Activated CD4-positive, alpha-beta T cell treated with anti-CD3 and anti-CD28 coated beads, Interleukin-2, amount 10 ng/mL, durations not matched to agents 7 days and 5 days (primary cell): ENCODE measurements at places on chromosomes 5 and 9. TPM values are rescaled to one million over a fixed set of nuclear protein-coding genes. Genes with fewer than 3 reads are reported as not detected.

DNA sequence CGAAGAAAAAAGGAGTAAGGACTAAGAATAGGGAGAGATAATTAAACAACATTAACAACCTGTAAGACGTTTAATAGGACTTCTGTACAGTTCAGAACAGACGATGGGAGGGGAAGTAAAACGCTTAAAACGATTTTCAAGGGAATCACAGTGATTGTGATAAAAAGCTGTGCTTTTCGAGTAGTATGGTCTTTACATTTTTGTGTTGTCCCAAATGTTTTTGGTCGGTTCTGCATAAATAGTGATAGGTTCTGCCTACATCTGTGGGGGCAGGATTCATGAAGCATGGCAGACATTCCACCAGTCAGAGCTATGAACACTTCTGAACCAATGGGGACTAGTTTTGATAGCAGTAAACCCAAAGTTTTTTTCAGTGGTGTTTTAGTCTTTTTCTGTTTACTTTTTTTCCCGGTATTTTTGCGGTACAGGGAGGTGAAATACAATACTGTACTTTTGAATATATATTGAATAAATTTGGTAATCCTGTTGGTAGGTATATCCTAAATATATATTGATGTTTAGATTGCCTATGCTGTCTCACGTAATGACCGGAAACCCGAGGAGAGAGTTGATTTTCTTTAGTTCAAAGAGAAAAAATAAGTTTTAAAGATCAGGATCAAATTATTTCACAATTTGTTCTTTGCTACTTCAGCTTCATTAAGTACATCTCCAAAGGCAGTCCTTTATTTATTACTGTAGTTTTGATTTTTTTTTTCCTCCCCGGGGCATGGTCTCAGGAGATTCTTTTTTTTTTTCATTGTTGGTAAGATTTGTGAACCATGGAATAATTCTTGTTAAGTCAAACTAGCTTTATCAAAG, 1.3 kb downstream of the ERBIN start:
- H3K27me3 ChIP-seq = peaks cover 12% of the 10 kb centered on the region
- peaks cover 43% of the 10 kb centered on the region for H3K4me1 ChIP-seq
- peak; percentile 51 for DNase-seq
- H3K36me3 ChIP-seq = peaks cover 29% of the 10 kb centered on the region

NUP155 gene
- total RNA-seq = 47.5 TPM

HNRNPAB gene
- 185 TPM for total RNA-seq

GRCh38 chr9:133649194-133649593, 13.0 kb downstream of the DBH start:
- H3K36me3 ChIP-seq = no peaks in the 10 kb centered on the region
- H3K27ac ChIP-seq = no peak overlapping the region
- no peak overlapping the region for H3K4me3 ChIP-seq
- no peaks in the 10 kb centered on the region for H3K4me1 ChIP-seq
- no peaks in the 10 kb centered on the region for H3K27me3 ChIP-seq

DPYSL3 gene
- not detected for total RNA-seq

- H3K27me3 ChIP-seq = no peaks in the 10 kb centered on the region
- peaks cover 22% of the 10 kb centered on the region for H3K36me3 ChIP-seq
- H3K27ac ChIP-seq = peak overlapping the region; percentile 98
- H3K4me3 ChIP-seq = peak overlapping the region; percentile 88
- peaks cover 36% of the 10 kb centered on the region for H3K4me1 ChIP-seq
Observed at GRCh38 chr9:76394960-76395252, 680 bp upstream of the RFK start.

BTNL3 gene
- not detected for total RNA-seq

- no peak overlapping the region for H3K4me3 ChIP-seq
- no peak for DNase-seq
- H3K4me1 ChIP-seq = peaks cover 3% of the 10 kb centered on the region
- H3K27me3 ChIP-seq = no peaks in the 10 kb centered on the region
Observed at GRCh38 chr9:3367185-3367584, 158.6 kb downstream of the RFX3 start.

FAM170A gene
- not detected for total RNA-seq

AK8 gene
- not detected for total RNA-seq

DNA sequence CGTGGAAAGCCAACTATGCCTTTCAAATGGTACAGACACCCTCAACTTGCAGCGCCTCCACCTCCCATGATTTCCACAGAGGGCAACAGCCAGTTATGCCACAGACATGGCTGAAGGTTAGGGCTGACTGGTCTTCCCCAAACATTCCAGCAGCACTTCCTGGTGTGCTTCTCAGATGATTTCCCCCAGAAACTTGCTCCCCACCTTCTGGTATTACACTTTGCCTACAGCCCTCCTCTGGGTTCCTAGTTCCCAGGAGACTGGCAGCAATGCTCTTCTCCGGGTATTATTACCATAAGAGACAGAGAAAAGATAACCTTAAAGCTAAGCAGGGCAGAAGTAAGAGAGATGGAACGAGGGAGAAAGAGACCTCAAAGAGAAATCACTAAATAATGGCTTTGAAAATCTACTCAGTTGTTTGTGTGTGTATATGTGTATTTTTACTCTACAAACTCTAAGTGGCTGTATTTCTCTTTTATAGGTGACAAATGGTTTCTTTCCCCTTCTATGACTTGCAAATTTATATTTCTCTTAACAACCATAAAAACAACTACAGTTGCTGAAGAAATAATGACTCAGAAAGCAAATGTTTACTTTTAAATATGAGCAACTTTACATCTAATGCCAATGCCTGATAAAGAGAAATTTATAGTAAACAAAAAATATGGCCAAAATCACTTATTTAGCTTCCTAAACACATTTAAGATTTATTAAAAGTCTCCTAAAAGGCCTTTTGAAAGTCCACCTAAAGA, 133.8 kb downstream of the PDE4D start:
- DNase-seq = no peak
- H3K27me3 ChIP-seq = no peaks in the 10 kb centered on the region
- H3K4me3 ChIP-seq = no peak overlapping the region
- H3K27ac ChIP-seq = no peak overlapping the region
- H3K4me1 ChIP-seq = no peaks in the 10 kb centered on the region

RASGEF1C gene
- total RNA-seq = not detected

GRCh38 chr5:125151150-125151900, 404.9 kb upstream of the ZNF608 start:
- H3K27ac ChIP-seq = no peak overlapping the region
- H3K4me3 ChIP-seq = no peak overlapping the region
- no peaks in the 10 kb centered on the region for H3K36me3 ChIP-seq
- no peaks in the 10 kb centered on the region for H3K27me3 ChIP-seq
- DNase-seq = no peak

DNA sequence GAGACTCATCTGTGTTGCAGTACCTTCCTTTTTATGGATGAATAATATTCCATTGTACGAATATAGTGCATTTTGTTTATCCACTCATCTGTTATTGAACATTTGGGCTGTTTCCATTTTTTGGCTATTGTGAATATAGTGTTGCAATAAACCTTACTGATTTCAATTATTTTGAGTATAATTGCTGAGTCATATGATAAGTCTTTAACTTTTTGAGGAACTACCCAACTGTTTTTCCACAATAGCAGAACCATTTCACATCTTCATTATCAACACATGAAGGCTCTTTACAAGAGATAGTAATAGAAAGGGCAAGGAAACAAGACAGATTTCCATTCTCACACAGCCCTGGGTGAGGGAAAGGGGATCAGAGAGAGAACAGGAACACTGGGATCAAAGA, 329.2 kb downstream of the RAB3C start:
- H3K4me1 ChIP-seq = peaks cover 2% of the 10 kb centered on the region
- H3K36me3 ChIP-seq = no peaks in the 10 kb centered on the region
- H3K4me3 ChIP-seq = no peak overlapping the region
- no peak for DNase-seq

MLANA gene
- total RNA-seq = not detected

CCDC171 gene
- total RNA-seq = 1.3 TPM

DNA sequence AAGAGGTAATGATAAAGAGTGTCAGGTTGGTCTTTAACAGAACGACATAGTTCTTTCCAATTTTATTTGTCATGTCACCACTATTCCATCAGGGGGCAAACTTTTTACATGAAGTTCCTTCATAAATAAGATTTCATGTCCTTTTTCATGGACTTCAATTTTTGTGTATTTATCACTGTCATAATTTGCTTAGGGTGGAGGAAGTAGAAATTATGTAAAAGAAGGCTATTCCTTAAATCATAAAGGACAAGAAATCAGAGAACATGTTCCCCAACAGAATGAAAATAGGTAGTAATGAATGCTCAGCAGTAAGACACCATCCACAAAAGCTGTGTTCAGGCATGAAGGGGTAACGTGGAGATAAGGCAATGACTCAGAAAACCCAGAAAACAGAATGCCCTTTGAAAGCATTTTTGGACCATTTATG, 72.7 kb downstream of the ZFAND5 start:
- H3K4me3 ChIP-seq = no peak overlapping the region
- H3K27me3 ChIP-seq = peaks cover 9% of the 10 kb centered on the region

- no peak for DNase-seq
- H3K4me3 ChIP-seq = no peak overlapping the region
- no peak overlapping the region for H3K27ac ChIP-seq
- no peaks in the 10 kb centered on the region for H3K27me3 ChIP-seq
- peaks cover 50% of the 10 kb centered on the region for H3K36me3 ChIP-seq
Observed at GRCh38 chr5:132601071-132601728, 44.4 kb downstream of the RAD50 start.

FOXI1 gene
- total RNA-seq = not detected

GRCh38 chr9:1292384-1292783, 242.2 kb downstream of the DMRT2 start:
- H3K36me3 ChIP-seq = no peaks in the 10 kb centered on the region
- no peaks in the 10 kb centered on the region for H3K4me1 ChIP-seq
- H3K4me3 ChIP-seq = no peak overlapping the region
- H3K27me3 ChIP-seq = no peaks in the 10 kb centered on the region
- no peak for DNase-seq

DNA sequence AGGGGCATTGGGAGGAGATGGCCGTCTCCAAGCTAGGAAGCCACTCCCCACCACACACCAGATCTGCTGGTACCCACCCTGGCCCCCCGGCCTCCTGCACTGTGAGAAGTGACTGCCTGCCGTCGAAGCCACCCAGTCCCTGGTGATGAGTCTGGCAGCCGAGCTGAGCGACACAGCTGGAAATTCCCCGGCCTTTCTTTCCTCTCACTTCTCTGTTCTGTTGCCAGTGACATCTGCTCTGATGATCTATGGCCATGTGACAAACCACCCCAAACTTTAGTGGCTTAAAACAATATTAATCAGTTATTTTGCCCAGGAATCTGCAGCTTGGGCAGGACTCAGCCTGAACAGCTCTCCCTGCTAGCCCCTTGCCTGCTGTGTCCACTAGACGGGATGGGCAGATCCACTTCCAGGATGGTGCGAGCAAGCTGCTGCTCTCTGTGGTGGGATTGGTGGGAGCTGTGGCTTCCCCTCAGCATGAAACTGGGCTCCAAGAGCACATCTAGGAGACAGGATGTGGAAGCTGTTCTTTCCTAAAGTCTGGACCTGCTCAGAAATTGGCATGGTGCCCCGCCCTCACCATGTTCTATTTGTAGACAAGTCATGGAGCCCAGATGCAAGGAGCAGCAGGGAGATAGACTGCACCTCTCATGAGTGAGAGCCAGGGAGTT, 211.2 kb downstream of the GADD45G start:
- DNase-seq = no peak
- H3K4me3 ChIP-seq = no peak overlapping the region
- no peaks in the 10 kb centered on the region for H3K36me3 ChIP-seq
- no peak overlapping the region for H3K27ac ChIP-seq
- peaks cover 19% of the 10 kb centered on the region for H3K4me1 ChIP-seq

MEIKIN gene
- total RNA-seq = not detected

DNA sequence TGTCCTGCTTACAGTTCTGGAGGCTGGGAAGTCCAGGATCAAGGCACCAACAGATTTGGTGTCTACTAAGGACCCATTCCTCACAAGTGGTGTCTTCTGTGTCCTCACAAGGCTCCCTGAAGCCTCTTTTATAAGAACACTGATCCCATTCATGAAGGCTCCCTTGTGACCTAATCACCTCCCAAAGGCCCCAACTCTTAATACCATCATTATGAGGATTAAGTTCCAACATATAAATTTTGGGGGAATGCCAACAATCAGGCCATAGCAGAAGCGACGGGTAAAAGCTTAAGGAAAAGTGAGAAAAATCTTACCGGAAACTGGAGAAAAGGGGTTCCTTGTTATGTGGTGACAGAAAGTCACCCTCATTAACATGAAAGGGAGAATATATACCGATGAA, 11.2 kb downstream of the CTNNAL1 start:
- H3K4me1 ChIP-seq = peaks cover 12% of the 10 kb centered on the region
- H3K27me3 ChIP-seq = no peaks in the 10 kb centered on the region
- no peak overlapping the region for H3K27ac ChIP-seq
- H3K4me3 ChIP-seq = no peak overlapping the region
- DNase-seq = no peak

- peaks cover 7% of the 10 kb centered on the region for H3K4me1 ChIP-seq
- peaks cover 8% of the 10 kb centered on the region for H3K27me3 ChIP-seq
- peaks cover 14% of the 10 kb centered on the region for H3K36me3 ChIP-seq
- no peak overlapping the region for H3K27ac ChIP-seq
- H3K4me3 ChIP-seq = no peak overlapping the region
Observed at GRCh38 chr9:1366276-1366675, 316.1 kb downstream of the DMRT2 start.

TRPM3 gene
- not detected for total RNA-seq

- no peak overlapping the region for H3K27ac ChIP-seq
- peaks cover 6% of the 10 kb centered on the region for H3K27me3 ChIP-seq
- no peak for DNase-seq
- no peak overlapping the region for H3K4me3 ChIP-seq
- H3K36me3 ChIP-seq = no peaks in the 10 kb centered on the region
- peaks cover 12% of the 10 kb centered on the region for H3K4me1 ChIP-seq
Observed at GRCh38 chr9:137281345-137282116, 4.0 kb downstream of the TOR4A start.
